ENCODE measurements at places on chromosomes 2 and 18. TPM values are rescaled to one million over a fixed set of nuclear protein-coding genes. Genes with fewer than 3 reads are reported as not detected.

ASB1 gene
- 24.7 TPM for total RNA-seq

GRCh38 chr18:42004653-42005052 is 49.6 kb downstream of the PIK3C3 start:
- no peak overlapping the region for H3K27ac ChIP-seq
- DNase-seq, result no peak
- H3K4me3 ChIP-seq, result no peak overlapping the region
- H3K4me1 ChIP-seq, result no peaks in the 10 kb centered on the region
- H3K36me3 ChIP-seq, result peaks cover 18% of the 10 kb centered on the region
- no peaks in the 10 kb centered on the region for H3K27me3 ChIP-seq

- no peaks in the 10 kb centered on the region for H3K36me3 ChIP-seq
- H3K27ac ChIP-seq, result no peak overlapping the region
- H3K4me3 ChIP-seq, result no peak overlapping the region
- no peak for DNase-seq
- H3K27me3 ChIP-seq, result no peaks in the 10 kb centered on the region
These were observed 151.5 kb downstream of the SLC8A1 start for GRCh38 chr2:40300391-40300790.

ACADL gene
- not detected for total RNA-seq
